ENCODE measurements at places on chromosomes 1 and 21.

- peak; percentile 18 for DNase-seq
These were observed 115.0 kb downstream of the TGFB2 start for GRCh38 chr1:218459878-218460711.

DNA sequence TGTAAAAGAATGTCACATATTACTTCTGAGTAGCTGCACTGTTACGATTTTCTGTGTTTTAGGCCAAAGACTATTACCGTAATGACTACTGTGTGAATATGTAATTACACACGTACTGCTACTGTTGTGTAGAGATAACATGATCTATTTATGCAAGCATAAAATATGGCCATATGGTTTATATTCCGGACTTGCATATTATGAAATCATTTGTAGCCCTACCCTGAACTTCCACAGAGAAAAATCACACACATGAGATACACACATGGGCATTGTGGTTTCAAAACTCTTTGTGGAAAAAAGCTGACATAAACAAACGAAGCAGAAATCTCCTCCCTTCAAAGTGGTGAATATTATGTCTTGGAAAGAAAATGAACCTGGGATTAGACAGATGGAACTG is 373.0 kb upstream of the ADAMTS5 start:
- DNase-seq, result no peak

DNA sequence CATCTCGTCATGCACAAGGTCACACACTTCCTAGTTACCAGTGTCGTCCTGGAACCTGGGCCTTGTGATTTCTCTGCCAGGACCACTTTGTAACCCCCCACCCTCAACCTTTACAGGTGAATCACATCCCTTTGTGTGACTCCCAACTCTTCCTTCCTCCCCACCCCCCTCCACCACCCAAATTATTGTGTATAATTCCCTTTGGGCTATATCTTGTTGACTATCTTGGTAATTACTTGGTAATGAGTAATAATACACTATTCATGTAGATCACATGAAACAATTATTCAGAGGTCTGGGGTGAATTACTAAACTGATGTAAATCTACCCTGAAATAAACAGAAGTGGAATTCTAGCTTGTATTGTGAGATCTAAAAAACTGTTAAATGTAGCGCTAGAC is 1.7 kb downstream of the KCNK1 start:
- DNase-seq, result no peak

DNA sequence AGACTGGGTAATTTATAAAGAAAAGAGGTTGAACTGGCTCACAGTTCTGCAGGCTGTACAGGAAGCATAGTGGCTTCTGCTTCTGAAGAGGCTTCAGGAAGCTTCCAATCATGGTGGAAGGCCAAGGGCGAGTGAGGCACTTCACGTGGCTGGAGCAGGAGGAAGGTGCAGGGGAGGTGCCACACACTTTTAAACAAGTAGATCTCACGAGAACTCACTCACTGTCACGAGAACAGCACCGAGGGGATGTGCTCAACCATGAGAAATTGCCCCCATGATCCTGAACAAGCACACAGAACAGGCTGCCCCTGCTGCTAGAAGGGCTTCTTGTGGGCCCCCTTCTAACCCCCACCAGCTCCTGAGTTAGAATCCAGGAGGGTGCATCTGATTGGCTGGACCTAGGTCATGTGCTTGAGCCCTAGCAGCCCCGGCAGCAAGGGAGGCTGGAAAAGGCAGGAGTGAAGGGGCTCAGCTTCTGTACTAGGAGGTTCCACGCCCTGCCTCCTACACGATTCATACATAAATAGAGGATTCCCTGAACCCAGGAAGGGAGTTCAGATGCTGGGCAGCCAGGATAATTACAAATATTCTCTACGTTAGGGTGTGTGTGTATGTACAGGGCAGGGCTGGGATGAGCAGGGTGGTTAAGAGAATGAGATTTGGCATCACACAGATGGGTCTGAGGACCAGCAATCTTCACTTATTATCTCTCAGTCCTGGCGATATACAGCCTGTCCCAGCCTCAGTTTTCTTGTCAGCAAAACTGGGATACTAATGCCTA is 72.8 kb upstream of the ATP5PO start:
- no peak for DNase-seq

- DNase-seq, result no peak
These were observed 25.2 kb downstream of the LAMC1 start for GRCh38 chr1:183048087-183049085.

GRCh38 chr1:26357121-26357602 is 3.2 kb upstream of the CRYBG2 start:
- DNase-seq, result no peak

GRCh38 chr1:159091607-159092031 is 15.1 kb upstream of the AIM2 start:
- DNase-seq, result no peak

DNA sequence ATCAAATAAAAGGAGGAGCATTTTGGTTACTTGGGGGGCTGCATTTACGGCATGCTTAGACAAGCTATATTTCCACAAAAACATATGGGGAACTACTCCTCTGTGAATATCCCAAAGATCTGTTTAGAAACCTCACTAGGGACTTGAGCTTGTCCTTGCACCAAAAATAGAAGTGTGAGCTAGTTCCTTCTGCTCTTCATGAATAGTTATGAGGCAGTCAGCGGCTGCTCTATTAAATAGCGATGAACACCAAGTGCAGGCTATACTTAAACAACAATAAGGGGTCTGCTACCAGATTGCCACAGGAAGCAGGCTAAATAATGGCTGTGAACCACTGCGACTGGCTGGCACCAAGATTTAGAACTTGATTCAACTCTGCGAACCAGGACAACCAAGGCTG is 190.1 kb downstream of the PCP4 start:
- DNase-seq, result no peak

DNA sequence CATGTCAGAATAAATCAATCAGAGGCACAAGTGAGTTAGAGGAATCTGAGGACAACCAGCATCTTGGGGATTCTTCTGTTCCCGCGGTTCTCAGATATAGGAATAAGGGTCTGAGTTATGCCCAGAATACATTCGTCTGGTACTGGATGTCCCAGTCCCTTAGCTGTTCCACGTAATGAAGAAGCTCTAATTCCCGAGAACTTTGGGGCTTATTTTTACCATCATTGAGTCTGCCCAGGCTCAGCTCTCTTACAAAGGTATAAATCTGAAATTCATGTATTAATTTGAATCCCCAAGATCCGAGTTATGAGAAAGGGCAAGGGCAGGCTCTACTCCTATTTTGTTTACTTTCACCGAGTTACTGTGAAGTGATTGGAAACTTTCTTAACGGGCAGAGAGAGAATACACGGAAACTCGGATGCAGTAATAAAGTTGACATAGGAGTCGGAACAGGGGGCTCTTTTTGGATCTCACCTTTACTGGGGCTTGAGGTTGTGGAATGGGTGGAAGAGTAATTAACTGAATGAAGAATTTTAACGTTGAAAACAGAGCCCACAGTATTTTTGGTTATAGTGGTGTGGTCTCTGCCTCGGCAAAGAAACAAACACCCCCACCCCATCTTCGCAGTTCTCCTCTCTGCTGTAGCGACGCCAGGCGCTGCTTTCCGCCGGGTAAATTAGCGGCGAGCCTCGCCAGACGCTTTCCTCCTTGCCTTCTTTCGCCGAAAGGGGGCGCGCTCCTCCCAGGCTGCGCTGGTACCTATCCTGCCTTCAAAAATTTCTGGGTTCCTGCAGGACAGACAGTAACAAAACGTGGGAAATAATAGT is 7.1 kb downstream of the PRRX1 start:
- DNase-seq, result no peak

DNA sequence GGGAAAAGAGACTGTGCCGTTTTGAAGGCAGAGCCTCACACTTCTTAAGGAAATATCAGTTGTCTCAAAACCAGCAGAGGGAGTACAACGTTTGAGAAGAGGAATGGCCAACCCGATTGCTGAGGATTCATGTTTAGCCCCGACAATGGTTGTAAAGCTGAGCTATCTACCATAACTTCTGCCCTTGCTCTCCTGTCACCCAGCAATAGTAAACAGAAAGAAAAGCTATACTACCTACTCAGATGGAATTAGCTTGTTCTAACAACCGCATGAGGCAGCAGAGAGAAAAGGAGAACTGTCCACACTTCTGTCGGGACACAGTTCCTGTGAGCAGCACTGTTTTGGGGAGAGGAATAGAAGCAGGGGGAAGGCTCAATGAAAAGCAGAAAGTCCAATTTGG is 91.2 kb downstream of the SLC45A1 start:
- DNase-seq, result peak; percentile 13
